ENCODE measurements at places on chromosomes 2 and 18.

- DNase-seq, result no peak
Measured at GRCh38 chr2:60549238-60549927, 4.1 kb downstream of the BCL11A start.

DNA sequence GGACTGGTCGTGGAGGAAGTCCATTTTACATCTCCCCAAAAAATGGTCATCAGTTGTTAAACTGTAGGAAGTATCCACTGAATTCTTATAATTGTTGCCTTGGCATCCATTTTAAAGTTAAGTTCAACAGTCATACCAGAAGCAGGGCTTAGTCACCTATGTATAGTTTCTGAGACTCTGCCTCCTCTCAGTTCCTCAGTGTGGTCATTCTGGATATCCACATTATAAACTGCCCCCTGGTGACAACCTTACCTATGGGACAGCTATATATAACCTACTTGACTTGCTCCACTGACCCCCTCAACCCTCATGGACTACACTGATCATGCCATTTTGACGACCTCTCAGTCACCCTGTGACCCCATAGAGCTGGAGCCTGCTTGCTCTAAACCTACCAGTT is 617.0 kb downstream of the LRP1B start:
- DNase-seq, result no peak

- DNase-seq, result no peak
Measured at GRCh38 chr2:160826496-160826895, 332.9 kb upstream of the RBMS1 start.

DNA sequence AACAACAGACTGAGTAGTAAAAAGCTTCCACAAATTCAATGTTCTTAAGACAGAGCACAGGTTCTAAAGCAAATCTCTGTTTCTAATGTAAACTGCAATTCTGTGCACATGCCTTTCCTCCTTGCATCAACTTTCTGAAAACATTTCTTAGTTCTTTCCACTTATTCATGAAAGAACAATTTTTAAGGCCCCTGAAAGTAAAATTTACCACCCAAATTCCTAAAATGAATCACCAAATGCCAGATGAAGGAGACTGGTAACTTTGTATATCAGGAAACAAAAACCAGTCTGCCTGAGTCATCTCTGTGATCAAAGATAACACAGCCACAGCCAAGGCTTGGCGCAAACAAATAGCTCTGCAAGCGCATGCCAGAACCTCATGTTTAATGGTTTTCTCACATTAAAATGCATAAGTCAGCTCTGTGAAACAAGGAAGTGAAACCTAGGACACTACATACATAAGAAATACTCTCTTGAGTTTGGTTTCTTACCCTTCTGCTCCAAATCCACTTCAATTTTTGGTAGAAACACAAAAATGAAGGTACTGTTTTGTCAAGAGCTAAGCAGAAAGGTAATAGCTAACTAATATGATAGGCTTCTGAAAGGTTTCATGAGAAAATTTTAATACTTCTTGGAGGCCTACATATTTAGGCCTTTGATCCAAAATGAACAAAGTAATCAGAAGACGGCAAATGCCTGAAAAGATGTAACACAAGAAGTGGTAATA is 169.4 kb downstream of the THADA start:
- peak; percentile 74 for DNase-seq

DNA sequence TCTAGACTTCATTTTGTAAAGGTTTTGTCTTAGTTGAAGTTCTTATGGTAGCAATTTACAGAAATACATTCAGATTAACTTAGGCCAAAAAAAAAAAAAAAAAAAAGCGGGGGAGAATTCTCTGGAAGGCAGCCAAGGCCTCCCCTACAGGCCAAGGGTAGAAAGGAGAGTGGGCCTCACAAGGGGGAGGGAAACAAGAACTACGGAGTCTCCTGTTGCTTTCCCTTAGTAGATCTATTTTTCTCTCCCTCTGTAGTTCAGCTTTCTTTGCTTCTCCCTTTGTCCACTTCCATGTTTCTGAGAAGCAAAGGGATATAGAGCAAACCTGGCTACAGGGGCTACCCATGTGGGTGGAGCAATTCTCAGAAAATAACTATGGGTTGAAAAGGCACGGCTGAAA is 2.4 kb upstream of the STK11IP start:
- peak; percentile 64 for DNase-seq

GRCh38 chr18:52670896-52671295 is 330.9 kb downstream of the DCC start:
- DNase-seq, result no peak

DNA sequence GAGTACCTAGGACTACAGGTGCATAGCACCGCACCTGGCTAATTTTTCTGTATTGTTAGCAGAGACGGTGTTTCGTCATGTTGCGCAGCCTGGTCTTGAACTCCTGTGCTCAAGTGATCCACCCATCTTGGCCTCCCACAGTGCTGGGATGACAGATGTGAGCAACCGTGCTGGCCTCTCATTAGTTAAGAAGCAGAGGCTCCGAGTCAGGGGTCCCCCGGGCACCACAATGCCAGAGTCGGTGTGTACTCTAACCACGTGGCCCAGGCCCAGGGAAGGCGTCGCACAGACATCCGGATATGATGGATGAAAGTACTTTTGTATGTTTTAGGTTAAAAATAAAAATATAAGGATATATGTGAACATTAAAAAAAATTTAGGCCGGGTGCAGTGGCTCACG is 28.3 kb upstream of the HPCAL1 start:
- DNase-seq, result no peak

DNA sequence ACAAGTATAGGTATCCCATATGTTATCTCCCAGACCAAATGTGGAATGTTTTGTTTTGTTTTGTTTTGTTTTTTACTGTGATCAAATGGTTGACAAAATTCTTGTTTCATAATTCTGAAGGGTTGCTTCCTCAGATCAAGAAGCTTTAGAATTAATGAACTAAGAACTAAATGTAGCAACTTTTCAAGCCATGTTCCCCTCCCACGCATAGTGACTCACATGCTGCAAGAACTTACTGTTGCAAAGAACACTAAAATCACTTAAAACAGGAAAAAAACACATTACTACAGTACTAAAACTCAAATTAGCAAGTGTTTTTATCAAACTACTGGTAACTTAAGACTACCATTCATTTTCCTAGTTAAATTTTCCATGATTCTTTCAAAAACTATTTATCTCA is 30.6 kb downstream of the HNRNPLL start:
- DNase-seq, result no peak

DNA sequence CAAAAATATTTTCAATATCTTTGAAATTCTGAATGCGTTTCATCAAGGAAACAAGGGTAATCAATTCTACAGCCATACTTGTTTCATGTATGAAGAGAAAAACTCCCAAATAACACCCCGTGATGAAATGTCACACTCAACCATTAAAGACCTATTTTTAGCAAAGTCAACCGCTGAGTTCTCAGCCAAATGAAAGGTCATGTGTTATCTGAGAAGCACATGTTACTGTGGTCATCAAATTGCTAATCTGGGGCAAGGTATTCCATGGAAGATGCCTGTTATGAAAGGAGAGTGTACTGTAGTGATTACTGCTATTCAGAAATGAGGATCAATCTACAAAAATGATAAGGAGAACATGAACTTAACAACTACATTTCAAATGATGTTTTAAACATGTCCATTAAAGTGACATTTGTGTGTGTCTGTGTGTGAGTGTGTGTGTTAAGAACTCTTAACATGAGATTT is 126.7 kb downstream of the BCL2 start:
- DNase-seq, result no peak

- no peak for DNase-seq
Measured at GRCh38 chr2:85410584-85411404, 628 bp upstream of the CAPG start.

DNA sequence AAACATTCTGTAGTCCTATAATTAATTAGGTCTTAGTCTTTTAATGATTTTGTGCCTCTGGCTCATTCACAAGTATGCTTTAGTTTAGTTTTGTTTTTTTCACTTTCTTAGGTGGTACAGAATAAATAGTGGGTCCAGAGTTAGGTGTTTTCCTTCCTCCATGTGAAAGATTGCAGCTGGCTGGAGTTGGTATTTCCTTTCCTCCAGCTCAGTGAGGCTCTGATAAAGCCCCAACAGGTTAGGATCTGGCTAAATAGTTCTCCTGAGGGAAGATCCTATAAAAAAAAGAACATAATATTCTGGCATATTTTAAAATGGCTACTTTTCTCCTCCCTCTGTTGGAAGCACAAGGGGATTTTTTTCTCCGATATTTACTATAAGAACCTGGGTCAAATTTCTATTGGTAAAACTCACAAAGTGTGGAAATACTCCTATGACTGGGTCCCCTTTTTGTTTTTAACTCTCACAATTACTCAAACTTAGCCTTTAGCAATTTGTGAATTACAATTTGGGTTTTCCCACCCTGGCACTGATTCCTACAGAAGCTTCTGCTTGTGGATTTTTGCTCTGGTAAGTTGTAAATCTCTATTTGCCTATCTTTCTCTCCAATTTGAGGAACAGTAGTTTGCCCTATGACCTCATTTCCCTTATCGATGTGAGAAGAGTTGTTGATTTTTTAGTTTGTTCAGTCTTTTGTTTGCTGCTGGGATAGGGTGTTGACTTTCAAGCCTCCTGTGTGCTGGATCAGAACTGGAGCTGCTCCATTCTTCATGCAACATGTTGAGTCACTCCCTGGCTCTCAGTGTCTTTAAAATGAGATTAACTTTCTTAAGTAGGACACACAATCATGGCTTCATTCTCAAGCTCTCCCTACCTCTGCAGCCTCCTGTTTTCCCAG is 500.9 kb downstream of the RNF144A start:
- DNase-seq, result no peak

DNA sequence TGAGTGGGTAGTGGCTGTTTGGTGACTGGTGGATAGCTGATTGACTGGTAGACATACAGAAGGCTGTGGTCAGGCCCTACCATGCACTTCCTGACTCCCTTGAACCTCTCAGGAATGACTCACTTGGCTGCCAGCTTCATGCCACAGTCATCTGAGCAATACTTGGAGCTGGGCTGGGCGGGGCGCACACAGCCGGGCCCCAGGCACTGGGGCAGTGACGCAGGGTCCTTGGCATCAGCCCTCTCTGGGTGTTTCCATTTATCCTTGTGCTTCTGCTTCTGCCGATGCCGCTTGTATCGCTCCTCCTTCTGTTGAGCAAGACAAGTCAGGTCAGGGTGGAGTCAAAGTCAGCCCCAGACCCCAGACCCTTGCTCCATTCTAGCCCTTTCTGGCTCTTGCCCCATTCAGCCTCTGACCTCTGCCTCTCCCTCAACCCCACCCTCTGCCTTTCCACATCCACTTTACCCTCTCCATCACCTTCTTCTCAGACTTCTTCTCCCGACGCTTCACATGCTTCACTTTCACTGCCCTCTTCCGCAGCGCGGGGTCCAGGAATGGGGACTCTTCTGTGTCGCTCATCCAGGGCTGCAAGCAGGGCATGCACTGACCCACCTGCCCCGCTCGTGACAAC is 3.0 kb upstream of the MBD1 start:
- no peak for DNase-seq

GRCh38 chr2:7598402-7598801 is 681.2 kb downstream of the RNF144A start:
- no peak for DNase-seq

- DNase-seq, result no peak
Measured at GRCh38 chr18:33316146-33316587, 124.4 kb downstream of the CCDC178 start.

DNA sequence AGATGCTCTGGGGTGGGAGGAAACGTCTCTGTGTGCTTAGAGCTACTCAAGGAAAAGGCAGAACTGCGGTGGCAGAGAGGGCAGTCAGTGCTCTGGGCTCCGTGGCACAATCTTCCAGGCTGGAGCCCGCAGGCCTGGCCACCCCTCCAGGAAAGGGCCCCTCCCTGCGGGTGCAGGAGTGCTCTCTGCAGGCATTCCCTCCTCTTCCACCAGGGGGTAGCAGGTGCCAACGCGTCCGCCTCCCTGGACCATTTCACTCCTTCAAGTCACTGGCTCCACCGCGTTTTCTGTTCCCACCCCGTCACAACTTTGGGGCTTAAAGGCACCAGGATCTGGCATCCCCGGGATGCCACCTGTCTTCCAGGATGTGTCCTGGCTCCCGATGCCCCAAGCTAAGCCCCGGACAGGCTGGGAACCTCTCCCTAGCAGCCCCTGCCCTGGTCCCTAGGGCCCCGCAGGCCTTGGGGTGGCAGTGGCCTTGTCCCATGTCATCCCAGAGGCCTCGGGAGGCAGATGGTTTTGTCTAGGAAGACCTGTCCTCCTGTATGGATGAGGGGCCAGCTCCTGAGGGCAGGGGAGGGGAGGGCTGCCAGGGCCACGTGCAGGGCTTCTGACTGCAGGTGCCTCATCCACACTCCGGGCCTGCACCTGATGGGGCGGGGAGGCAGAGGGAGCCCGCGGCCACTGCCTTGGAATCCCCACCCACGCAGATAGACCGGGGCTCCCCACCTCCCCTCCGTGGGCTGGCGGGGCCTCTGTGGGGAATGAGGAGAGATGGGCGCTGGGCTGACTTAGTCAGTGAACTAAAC is 26.4 kb downstream of the KCNIP3 start:
- DNase-seq, result no peak

- no peak for DNase-seq
Measured at GRCh38 chr18:8831112-8831511, 125.8 kb downstream of the MTCL1 start.

DNA sequence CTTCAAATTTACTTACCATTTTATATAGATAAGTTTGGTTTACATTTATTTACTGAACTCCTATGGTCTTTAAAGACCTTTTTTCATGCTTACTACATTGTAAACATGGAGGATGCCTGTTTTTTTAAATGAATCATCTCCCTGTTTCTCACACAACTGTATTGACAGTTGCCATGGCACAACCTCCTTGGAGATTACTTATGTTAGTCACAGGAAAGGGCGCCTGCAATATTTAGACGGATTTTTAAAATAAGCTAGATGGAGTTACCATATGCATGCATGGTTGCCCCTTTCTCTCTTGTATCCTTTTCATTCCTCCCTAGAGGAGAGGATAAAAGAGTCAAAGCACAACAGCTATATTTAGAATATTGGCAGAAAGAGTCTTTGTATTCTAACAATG is 34.8 kb upstream of the CCDC102B start:
- DNase-seq, result no peak

DNA sequence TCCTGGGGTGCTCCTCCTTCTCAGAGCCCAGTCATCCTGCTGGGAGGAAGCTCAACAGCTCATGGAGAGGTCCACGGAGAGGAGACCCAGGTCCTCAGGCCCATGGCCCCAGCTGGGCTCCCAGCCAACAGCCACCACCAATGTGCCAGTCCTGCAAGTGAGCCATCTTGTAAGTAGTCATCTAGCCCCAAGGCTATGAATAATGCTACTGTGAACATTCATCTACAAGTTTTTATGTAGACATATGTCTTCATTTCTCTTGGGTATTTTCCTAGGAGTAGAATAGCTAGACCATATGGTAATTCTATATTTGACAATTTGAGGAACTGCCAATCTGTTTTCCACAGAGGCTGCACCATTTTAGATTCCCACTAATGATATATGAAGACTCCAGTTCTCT is 166.1 kb downstream of the MTCL1 start:
- DNase-seq, result no peak

Data from SK-N-MC (cell line).